Dermis blood vessel endothelial cell (primary cell): ENCODE measurements at places on chromosomes 12 and 14. TPM values are rescaled to one million over a fixed set of nuclear protein-coding genes. Genes with fewer than 3 reads are reported as not detected.

GNB3 gene
- total RNA-seq, result 0.28 and 1.0 TPM in 2 replicates

GLI1 gene
- total RNA-seq, result 0.17 and 0.47 TPM in 2 replicates

GZMB gene
- not detected in 2 replicates for total RNA-seq

CBLN3 gene
- total RNA-seq, result 0.84 and 1.0 TPM in 2 replicates

KRT6C gene
- not detected in 2 replicates for total RNA-seq
